ENCODE measurements at places on chromosomes 3 and 15. TPM values are rescaled to one million over a fixed set of nuclear protein-coding genes. Genes with fewer than 3 reads are reported as not detected.

GRCh38 chr3:50604628-50605588 lies 6.7 kb downstream of the CISH start:
- peak overlapping the region; percentile 95 for H3K27ac ChIP-seq
- no peak overlapping the region for H3K4me3 ChIP-seq
- H3K27me3 ChIP-seq, result no peaks in the 10 kb centered on the region
- H3K4me1 ChIP-seq, result peaks cover 99% of the 10 kb centered on the region

DNA sequence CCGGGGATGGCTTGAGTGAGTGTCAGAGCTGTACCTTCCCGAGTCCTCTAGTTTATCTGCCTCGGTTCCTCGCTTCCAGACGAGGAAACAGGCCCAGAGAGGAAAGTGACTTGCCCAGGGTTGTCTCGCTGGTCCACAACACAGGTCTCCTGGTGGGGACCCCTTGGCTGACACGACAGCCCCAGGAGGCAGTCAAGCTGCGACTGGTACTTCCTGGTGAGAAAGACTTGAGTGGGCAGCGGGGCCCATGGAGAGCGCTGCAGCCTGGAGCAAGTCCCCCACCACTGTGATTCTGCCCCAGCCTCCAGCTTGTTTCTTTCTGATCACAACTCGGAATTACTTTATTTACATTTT lies 600 bp upstream of the CHRNA5 start:
- no peaks in the 10 kb centered on the region for H3K36me3 ChIP-seq
- H3K4me1 ChIP-seq, result peaks cover 20% of the 10 kb centered on the region
- H3K27ac ChIP-seq, result no peak overlapping the region
- H3K4me3 ChIP-seq, result peak overlapping the region; percentile 62
- peaks cover under 1% of the 10 kb centered on the region for H3K27me3 ChIP-seq

- H3K27me3 ChIP-seq, result no peaks in the 10 kb centered on the region
- peak overlapping the region; percentile 85 for H3K27ac ChIP-seq
- no peak for DNase-seq
- H3K4me3 ChIP-seq, result no peak overlapping the region
Measured at GRCh38 chr15:64896371-64897069, 15.2 kb upstream of the ANKDD1A start.

- H3K36me3 ChIP-seq, result peaks cover 43% of the 10 kb centered on the region
- H3K4me1 ChIP-seq, result peaks cover 54% of the 10 kb centered on the region
- no peak for DNase-seq
- H3K27me3 ChIP-seq, result no peaks in the 10 kb centered on the region
Measured at GRCh38 chr15:88907111-88907510, 6.1 kb downstream of the MFGE8 start.

Gene SRGAP3
- 31.7 TPM for total RNA-seq

Gene RARB
- total RNA-seq, result 13.9 TPM
